Epithelial cell of esophagus (primary cell): ENCODE measurements at places on chromosomes 6 and 20.

- DNase-seq = no peak
These were observed 162.6 kb downstream of the CARMIL1 start for GRCh38 chr6:25441663-25442270.

DNA sequence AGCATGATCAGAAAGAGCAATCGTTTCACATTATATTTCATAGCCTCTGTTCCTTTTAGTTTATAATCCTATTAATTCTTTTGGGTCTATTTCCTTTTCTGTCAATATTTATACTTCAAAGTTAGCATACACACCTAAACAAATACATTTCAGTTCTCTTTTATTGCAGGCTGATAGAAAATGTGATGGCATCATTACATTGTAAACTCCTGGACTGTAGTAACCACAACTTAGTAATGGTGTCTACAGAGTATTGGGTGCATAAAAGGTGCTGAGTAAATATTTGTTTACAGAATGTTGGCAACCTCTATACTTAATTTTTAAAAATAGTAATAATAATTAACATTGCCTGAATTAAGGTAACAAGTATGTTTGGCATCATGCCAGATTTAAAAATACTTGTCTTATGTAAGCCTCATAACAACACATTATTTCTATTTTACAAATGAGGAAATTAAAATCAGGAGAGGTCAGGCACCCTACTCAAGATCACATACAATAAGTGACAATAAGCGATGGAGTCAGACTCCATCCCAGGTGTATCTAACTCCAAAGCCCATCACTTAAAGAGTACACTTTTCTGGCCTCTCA lies 195.0 kb downstream of the UBE3D start:
- no peak for DNase-seq

GRCh38 chr6:12232821-12233220 lies 57.3 kb upstream of the EDN1 start:
- DNase-seq = no peak

- DNase-seq = peak; percentile 89
These were observed 8.9 kb downstream of the PTPRK start for GRCh38 chr6:128511506-128511905.

- peak; percentile 77 for DNase-seq
These were observed 3.5 kb upstream of the ACAT2 start for GRCh38 chr6:159758031-159759001.

DNA sequence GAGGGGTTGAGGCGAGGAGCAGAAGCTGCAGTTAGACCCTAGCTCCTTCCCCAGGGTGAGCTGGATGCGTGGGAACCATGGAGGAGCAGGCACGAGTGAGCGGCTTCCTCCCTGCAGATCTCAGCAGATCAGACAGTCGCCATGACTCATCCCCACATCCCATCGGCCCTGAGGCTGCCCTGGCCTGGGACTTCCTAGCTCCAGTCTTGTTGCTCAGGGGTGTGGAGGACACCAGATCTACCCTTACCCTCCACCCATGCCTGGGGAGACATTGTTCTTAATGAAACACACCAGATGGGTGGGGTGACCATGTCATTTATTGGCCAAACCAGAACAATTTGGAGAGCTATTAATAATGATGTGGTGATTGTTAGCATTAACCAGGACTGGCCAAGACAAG lies 36.3 kb upstream of the TGM2 start:
- peak; percentile 91 for DNase-seq

- DNase-seq = no peak
These were observed 197.6 kb downstream of the PRL start for GRCh38 chr6:22099231-22099630.
